ENCODE measurements at places on chromosomes 6 and 20. TPM values are rescaled to one million over a fixed set of nuclear protein-coding genes. Genes with fewer than 3 reads are reported as not detected.

GRCh38 chr6:107716688-107717089 is 107.4 kb downstream of the SCML4 start:
- peak; percentile 52 for DNase-seq

- peak; percentile 91 for DNase-seq
Observed at GRCh38 chr6:166862287-166862977, 93.9 kb downstream of the RNASET2 start.

DNA sequence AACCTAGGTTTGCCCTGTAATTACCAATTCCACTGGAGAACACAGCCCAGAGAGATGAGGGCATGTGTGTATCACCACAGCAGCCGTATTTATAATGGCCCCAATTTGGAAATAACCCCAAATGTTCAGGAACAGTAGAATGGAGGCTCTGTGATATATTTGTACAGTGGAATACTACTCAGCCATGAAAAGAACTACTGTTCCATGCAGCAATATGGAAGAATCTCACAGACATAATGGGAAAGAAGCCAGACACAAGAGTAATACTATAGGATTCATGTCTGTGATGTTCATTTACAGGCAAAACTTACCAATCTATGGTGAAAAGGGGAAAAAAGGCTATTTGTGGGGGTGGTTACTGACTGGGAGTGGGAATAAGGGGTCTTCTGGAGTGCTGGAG is 83.7 kb upstream of the TRAF3IP2 start:
- no peak for DNase-seq

- no peak for DNase-seq
Observed at GRCh38 chr20:45347297-45347935, 808 bp downstream of the SDC4 start.

DNA sequence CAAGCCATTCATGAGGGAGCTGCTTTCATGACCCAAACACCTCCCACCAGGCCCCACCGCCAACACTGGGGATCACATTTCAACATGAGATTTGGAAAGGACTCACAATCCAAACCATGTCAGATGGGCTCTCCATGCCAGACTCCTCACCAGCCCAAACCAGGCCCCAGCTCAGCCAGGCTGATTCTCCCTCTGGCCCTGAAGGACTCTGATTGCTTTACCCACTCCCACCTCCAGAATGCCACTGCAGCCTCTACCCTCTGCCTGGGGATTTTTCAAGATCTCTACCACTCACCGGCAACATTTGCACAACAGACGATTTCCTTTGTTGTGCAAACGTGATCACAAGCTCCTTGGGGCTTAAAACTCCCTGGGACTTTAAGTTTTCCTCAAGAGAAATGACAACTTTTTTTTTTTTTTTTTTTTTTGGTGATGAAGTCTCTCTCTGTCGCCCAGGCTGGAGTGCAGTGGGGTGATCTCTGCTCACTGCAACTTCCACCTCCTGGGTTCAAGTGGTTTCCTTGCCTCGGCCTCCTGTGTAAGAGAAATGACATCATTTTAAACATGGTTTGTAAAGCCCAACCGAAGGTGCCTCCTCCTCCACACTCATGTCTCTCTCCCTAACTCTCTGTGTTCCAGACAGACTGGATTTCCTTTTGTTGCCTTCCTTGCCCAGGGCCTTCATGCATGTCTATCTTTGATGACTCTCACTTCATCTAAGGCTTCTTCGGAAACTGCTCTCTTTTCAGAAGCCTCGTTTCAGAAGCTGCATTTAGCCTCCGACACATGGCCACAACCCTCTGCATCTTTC is 147.0 kb downstream of the CDH26 start:
- peak; percentile 77 for DNase-seq

GRCh38 chr20:49775229-49775693 is 37.4 kb upstream of the SLC9A8 start:
- DNase-seq = no peak

DNA sequence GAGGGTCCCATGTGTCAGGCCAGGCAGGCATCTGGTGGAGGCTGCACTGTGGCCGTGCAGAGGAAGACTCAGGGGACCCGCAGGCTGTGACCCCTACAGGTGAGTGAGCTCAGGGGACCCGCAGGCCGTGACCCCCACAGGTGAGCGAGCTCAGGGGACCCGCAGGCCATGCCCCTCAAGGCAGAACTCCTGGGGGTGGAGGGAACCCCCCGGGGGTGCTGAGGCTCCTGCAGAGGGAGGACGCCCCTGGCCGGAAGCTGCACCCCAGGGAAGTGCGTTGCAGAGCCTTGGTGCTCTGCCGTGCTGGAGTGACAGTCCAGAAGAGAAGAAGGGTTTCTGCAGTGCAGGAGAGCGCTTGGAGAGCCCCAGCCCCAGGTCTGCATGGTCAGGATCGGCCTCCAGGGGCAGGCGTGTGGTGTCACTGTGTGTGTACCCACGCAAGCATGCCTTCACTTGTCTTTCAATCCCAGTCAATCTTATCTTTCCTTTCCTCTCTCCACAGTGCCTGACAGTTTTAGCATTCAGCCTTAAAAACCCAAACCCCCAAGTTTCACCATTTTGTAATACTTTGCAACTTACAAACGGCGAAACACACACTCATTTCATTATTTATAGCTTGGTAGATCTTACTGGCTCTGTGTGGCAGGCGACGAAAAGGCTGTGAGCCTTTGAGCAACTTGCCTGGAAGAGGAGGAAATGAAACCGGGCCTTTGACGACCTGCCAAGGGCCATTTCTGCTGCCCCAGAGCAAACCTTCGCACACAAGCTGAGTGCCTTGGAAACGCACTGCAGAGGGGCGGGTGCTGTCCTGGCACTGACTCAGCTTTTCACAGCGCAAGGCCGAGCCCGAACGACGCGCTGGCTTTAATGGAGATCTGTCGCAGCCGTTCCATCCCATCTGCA is 101.4 kb upstream of the AGPAT4 start:
- DNase-seq = peak; percentile 81

- DNase-seq = no peak
Observed at GRCh38 chr6:116948533-116949304, 71.7 kb downstream of the RFX6 start.

- no peak for DNase-seq
Observed at GRCh38 chr20:32037929-32038328, 14.1 kb upstream of the HCK start.

GRCh38 chr6:56889492-56889891 is 65.4 kb upstream of the BEND6 start:
- DNase-seq = no peak

Gene DSP
- 33.9 TPM for total RNA-seq

Gene KCNK5
- total RNA-seq = 30.1 TPM

Gene LAMA4
- total RNA-seq = 2.1 TPM

Gene ARMH2
- not detected for total RNA-seq

Gene PHF1
- 41.9 TPM for total RNA-seq

Gene GFRAL
- total RNA-seq = not detected

Gene ZSCAN23
- 6.5 TPM for total RNA-seq

Gene ADGRG6
- total RNA-seq = 4.4 TPM

Measured in H7 (cell line).